ENCODE measurements at places on chromosomes 6 and 20.

GRCh38 chr20:11509776-11510175, 407.9 kb upstream of the BTBD3 start:
- DNase-seq = no peak

DNA sequence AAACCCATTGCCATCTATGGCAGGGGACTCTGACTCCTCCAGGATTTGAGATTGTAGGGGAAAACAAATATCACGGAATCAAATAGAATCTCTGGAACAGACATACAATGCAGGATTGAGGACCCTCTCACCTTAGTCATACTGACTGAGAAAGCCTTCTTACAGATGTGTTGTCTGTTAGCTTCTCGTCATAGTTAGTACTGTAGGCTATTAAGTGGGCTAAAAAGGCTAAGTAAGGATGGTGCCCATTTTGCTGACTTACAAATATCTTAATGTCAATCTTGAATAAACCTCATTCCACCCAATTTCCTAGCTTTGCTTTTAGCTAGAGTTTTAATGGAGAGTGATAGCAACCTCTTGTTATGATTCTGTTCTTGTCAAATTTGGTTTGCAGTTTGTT, 352.4 kb downstream of the QKI start:
- no peak for DNase-seq

DNA sequence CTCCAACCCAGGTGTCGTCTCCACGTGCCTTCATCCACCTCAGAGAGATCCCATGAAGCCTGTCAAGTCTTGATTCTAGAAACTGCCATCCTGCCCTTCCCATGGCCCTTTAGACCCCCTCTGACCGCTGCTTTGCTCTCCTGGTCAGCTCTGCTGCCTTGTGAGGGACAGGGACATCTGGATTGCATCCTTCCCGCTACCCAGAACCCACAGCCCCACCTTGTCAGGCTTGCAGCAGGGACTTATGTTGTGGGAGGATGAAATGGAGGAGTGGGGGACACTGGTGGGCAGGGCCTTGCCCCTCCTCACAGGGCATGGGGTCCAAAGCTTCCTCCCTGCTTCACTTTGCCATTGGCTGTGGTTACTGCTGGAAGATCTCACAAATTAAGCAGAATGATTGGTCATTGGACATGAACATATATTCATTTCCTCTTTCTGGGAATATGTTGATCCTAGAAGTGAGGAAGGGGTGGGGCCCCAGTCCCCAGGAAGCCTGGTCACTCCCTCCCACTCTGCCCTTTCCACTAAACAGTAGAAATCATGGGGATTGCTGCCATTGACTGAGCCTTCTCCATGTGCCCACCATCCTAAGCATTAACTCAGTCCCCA, 4.5 kb downstream of the GLP1R start:
- DNase-seq = no peak

DNA sequence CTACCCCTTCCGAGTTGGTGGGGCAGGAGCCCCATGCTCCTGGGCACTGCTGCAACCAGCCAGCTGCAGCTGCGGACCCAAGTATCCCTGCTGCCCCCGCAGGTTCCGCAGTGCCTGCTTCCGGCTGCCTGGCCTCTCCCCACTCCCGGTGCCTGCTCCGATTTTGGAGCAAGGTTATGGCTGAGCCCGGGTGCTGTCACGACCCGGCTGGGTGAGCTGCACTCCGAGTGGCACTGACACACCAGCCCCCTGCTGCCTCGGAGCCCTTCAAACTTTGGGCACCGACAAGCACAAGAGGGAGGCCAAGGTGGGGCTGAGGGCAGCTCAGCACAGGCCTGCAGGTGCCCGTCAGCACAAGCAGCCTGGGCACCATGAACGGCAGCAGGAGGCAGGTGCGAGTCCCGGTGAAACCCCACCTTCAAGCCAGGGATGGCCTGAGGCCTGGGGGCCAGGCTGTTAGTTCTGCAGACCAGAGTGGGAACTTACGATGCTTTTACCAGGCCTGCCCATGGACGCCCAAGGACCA, 25.9 kb upstream of the HACE1 start:
- no peak for DNase-seq

GRCh38 chr20:51128198-51128597, 105.3 kb upstream of the KCNG1 start:
- no peak for DNase-seq

- DNase-seq = no peak
Measured at GRCh38 chr6:27140999-27141528, 106.4 kb upstream of the PRSS16 start.

DNA sequence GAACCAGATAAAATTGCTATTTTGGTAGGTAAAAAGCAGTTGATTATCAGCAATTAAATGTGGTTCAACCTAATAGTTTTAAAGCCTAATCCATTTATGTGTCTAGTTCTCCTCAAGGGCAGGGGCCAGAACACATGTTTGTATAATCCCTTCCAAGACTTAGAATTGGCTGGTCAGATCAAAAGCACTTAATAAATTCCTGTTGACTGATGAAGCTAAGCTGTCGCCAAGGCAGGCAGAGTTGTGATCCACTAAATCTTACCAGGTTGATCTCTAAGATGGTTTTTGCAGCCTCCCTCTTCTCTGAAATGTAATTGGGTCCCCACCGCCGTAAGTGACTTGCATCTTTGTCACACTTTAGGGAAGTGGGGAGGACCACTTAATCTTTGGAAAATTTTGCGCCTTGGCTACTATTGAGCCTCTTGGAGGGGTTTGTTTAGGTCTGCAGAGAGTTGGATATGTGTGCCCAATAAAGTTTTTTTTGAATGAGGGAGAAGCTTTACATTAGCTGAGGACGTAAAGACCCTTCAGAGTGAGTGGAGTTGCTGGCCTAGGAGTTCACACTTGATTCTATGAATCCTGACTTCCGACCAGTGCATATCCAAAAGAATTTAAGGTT, 65.9 kb downstream of the PHF20 start:
- DNase-seq = no peak

- no peak for DNase-seq
Measured at GRCh38 chr6:150297327-150298029, 71.3 kb upstream of the IYD start.

DNA sequence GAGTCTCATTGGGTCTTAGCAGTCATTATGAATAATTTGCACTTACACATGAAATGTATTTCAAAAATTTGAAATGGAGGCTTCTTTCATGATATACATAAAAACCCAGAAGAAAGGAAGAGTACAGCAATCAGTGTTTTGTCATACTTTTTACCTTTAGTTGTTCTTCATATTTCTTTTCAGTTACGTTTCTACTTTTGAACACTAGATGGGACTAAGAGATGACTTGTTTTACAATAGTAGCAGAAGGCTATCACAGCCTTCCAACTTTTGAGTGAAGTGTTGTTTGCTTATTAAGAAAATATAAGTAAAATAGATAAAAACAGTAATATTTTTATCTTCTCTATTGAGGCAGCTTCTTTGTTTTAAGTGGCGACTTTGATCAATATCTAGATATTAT, 58.1 kb downstream of the L3MBTL3 start:
- no peak for DNase-seq

DNA sequence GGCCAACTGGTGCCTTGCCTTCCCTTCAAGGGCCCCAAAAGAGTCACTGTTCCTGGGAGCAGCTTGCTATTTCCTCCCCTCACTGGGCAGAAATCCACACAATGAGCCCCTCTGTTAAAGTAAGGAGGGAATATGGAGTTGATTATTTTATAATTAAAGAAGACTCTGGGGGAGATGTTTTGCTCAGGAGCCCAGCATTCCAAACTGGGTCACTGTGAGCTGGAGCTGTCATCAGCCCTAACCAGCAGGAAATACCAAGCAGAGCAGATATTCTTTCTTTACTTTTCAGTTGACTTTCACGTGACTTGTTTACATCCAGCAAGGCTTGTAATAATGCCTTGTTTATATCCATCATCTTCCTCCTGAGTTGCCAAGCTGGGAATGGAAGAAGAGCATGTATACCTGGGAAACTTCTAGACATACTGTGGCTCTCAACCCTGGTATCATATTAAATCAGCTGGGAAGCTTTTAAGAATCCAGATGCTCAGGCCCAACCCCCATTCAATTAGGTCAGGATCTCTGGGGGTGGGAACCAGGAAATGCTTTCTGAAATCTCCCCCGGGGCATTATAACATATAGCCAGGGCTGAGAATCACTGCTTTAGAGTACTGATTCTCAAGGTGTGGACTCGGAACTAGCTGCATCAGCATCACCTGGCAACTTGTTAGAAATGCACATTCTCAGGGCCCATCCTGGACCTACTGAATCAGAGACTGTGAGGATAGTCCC, 175.6 kb upstream of the MYLIP start:
- DNase-seq = no peak

GRCh38 chr6:29953686-29954085, 11.4 kb downstream of the HLA-A start:
- no peak for DNase-seq

- no peak for DNase-seq
Measured at GRCh38 chr6:2126351-2126750, 119.1 kb downstream of the GMDS start.

GRCh38 chr6:7721649-7722048, 4.2 kb upstream of the BMP6 start:
- DNase-seq = no peak

GRCh38 chr20:13028001-13028400, 19.2 kb downstream of the SPTLC3 start:
- DNase-seq = no peak

GRCh38 chr6:45882671-45883070, 133.0 kb downstream of the CLIC5 start:
- no peak for DNase-seq

DNA sequence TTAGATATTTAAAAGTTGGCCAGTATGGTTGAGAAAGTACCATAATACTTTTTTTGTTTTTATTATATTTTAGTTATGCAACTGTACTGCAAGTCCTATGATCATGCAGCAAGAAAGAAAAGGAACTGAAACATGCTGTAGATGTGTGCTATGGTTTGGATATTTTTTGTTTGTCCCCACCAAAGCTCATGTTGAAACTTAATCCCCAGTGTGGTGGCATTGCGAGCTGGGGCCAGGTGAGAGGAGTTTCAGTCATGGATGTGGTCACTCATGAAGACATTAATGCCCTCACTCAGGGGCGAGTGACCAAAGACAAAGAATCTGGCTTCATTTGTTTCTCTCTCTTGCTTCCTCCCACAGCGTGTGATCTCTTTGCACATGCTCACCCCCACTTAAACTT, 393.9 kb downstream of the PAX1 start:
- no peak for DNase-seq

DNA sequence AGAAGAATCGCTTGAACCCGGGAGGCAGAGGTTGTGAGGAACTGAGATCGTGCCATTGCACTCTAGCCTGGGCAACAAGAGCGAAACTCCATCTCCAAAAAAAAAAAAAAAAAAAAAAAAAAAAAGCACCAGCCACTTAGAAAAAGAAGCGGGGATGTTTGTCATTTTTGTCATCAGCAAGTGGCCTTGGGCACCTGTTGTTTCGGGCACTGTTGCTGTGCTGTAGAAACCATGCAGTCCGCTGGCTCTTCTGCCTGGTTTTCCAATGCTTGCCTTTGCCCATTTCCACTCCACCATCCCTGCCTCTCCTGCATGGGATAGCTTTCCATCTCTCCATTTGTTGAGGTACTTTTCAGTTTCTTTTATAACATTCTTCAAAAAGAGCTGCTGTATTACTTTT, 129.3 kb downstream of the ARID1B start:
- no peak for DNase-seq

- DNase-seq = no peak
Measured at GRCh38 chr6:62652692-62653328, 366.8 kb upstream of the KHDRBS2 start.

Measured in iPS DF 19.7 (cell line).